ENCODE measurements at places on chromosomes 7 and 10.
A peak's percentile ranks its signal among the peaks of the same experiment; 100 is the strongest.

GRCh38 chr10:35808344-35808743 lies 166.2 kb upstream of the FZD8 start:
- no peak for DNase-seq

DNA sequence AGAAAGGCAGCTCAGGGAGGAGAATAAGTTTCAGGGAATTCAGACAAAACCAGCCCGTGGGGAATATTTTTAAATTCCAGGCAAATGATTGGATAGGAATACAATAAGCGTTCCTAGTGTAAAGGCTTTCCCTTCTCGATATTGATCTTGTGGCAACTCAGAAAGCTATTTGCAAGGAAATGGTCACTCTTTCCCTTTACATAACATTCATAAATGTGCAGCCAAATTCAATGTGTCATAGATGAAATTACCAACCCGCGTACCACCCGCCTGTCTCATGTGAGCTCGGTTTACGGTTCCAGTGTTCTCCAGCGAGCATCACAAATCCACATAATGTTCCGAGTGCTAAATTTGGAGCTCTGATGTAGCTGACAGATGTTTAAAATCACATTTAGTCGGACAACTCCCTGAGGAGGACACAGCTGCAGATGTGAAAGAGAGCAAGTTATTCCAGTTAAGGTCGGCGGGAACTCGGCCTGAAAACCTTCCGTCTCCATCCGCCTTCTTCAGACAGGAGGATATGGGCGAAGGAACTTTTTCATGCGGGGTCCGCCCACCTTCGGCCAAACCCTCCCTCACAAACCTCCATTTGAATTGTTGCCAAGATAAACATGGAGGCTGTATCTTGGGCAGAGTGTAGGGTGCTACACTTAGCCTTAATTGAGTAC lies 327.0 kb downstream of the RNLS start:
- DNase-seq, result no peak

GRCh38 chr7:90611115-90611514 lies 15.0 kb downstream of the CDK14 start:
- no peak for DNase-seq

DNA sequence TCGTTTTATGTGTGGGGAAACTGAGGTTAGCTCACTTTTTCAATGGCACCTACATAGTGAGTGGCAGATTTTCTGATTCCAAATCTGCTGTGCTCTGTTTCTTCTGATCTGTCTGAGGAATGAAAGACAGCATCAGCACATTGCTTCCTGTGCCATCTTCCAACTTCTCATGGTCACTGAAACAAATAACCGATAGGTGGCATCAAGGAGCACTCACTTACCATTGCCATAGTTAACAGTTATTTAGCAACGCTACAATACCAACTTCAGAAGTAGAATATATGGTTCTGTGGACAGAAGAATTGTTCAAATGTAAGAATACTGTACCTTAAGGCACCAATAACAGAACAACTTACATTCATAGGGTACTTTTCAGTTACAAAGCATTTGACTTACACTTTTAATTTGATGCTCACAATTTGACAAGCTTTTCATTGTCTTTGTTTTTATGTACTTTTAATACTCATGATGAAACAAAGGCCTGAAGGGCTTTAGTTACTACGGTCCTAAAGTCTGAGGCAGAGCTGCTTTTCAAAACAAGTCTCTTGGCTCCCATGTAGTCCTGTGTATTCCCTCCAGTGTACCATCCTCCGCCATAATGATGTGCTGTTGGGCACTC lies 228.9 kb upstream of the TCF7L2 start:
- DNase-seq, result peak; percentile 27

DNA sequence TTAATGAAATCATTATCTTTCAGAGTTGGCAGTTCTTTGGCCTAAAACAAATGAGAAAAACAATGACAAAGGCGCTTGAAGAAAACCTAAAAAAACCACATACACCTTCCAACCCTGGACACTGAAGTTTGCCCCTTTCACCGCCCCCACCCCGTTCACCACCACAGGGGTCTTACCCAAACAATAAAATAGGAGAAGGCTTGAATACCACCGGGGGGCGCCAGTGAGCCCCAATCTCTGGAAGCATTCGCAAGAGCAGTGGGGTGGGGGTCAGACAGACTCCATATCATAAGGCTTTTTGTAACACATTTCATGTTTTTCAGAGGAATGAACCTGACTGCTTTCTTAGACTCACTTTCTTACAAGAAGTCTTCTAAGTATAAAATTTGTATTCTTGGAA lies 163.6 kb downstream of the PIP4K2A start:
- DNase-seq, result peak; percentile 37

DNA sequence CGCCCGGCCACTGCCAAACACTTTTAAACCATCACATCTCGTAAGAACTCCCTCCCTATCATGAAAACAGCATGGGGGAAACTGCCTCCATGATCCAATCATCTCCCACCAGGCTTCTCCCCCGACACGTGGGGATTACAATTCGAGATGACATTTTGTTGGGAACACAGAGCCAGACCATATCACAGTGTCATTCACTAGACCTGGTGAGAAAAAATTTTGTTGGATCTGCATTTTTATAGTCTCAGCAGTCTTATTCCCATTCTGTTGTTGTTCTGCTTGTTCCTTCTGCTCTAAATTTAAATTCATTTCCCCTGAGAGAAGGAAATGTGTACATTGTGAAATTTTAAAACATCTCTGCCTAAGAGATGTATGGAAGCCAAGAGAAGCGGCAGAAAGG lies 4.8 kb upstream of the MKLN1 start:
- DNase-seq, result no peak
